NCI-H187 treated with DMSO at 0.1 percent for 48 hours (cell line): ENCODE measurements at places on chromosomes 12 and 14.

- DNase-seq = no peak
Observed at GRCh38 chr12:77814386-77814785, 16.3 kb upstream of the NAV3 start.

DNA sequence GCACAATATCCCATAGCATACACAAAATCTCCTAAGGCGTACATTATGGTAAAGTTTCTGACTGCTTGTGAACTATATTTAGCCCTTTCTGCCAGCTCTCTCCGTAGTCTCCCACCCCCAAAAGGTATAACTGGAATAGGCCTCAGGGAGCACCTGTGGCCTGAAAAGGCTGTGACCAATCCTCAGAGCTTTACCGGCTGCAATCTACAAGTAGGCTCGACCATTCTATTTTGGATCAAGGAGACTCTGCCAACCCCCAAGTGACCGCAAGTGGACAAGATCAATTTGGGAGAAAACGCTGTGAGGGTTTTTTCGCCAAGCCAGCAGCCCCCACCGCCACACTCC, 1.2 kb downstream of the PPTC7 start:
- no peak for DNase-seq

DNA sequence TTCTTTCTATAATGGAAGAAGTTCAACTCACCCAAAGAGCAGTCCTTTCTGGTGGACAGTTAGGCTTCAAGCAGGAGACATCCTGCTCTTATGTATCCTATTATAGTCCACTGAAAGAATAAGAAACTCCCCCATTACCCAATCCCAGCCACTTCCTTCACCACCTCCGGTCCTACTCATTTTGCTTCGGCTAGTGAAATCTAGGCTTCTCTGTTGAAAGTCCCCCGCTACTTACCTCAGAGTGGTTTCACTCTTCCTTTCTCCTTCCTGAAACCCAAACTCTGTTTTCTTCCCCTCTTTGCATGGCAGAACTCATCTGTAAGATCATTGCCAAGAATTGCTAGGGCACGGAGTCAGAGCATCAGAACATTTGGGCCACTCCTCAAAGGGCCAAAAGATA, at the start of gene GPR84:
Gene GPR84 (minus strand): TSS at position 74 of the 400 bp plus-strand sequence. CDS start 635 bp downstream, outside the sequence.
- no peak for DNase-seq

GRCh38 chr14:74195623-74196022, 43.6 kb upstream of the VSX2 start:
- DNase-seq = no peak

- DNase-seq = no peak
Observed at GRCh38 chr12:68158432-68158831, 1.1 kb downstream of the IFNG start.

DNA sequence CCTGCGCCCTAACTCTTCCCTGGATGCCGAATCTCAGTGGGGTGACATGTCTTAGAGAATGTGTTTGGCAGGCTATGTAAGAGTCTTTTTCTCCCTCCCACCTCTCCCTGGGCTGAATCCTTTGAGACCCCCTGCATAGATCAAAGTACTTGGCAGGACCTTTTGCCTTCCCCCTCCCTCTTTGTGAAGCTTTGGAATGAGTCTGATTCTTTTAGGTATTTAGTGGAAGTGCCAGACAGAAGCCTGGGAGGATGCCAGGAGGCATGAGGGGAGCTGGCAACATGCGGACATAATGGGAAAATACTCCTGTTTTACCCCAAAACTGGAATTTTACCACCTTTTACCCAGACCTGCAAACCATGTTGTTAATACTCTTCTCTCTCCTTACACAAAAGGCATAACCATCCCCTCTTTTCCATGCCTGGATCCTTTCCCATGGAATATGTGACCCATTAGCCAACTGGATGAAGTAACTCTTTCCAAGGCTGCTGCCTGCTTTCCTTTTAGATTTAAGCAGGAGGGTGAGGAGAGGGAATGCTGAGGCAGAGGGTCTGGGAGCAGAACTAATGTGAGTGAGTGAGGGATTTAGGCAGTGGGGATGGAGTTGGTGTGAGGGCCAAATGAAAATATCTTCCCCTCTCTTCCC, 41.7 kb downstream of the TTLL5 start:
- DNase-seq = no peak

- DNase-seq = no peak
Observed at GRCh38 chr12:130655010-130655409, 61.1 kb downstream of the RIMBP2 start.

DNA sequence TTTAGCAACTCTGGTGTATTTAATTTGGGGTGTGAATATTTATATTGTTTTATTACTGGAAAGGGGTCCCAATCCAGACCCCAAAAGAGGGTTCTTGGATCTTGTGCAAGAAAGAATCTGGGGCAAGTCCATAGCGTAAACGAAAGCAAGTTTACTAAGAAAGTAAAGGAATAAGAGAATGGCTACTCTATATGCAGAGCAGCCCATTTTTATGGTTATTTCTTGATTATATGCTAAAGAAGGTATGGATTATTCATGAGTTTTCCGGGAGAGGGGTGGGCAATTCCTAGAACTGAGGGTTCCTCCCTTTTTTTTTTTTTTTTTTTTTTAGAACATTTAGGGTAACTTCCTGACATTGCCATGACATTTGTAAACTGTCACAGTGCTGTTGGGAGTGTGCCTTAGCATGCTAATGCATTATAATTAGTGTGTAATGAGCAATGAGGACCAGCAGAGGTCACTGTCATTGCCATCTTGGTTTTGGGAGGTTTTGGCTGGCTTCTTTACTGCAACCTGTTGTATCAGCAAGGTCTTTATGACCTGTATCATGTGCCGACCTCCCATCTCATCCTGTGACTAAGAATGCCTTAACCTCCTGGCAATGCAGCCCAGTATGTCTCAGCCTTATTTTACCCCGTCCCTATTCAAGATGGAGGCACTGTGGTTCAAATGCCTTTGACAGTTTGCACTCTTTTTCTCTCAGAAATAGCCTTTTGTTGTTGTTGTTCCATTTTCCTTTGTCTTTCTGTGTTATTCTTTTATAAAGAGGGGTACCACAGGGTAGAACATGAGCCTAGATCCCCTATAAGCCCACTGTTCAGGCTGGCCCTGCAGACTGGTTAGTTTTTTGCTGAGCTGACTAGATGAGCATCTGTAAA, 75.5 kb upstream of the DCD start:
- DNase-seq = no peak

- DNase-seq = no peak
Observed at GRCh38 chr12:79927772-79928474, 7.0 kb downstream of the PPP1R12A start.

DNA sequence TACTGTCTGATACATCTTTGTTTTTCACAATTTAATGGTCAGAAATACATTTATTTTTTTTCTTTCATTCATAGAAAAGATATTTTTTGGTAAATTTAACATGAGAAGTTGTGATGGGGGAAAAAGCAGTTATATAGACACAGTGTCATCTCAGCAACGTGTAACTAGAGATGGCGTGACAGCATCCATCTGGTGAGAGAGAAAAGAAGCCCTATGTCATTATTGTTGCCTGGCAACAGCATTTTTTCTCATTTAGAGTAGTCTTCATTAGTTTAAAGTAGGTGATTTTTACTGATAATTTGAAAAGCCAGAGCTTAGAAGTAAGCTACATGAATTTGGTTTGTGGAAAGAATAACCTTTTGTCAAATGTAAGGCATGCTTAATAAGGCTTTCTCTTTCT, 128.6 kb downstream of the ACSS3 start:
- no peak for DNase-seq

DNA sequence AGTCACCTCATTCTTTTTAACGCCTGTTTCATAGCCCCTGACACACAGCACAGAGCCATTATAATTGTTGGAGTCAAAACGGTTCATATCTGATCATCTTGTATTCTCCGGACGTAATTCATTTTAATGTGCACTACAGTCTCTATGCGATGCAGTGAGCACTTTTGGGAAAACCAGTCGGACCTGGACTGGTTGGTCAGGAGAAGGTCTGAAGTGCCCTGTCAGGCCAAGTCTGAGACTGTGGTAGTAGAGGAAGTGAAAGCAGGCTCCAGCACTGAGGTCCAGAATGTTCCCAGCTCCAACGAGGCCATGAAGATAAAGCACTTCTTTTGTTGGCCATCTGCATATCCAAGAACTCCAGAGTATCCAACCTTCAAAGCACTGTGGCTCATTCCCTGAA, 117.1 kb upstream of the NCOR2 start:
- no peak for DNase-seq

DNA sequence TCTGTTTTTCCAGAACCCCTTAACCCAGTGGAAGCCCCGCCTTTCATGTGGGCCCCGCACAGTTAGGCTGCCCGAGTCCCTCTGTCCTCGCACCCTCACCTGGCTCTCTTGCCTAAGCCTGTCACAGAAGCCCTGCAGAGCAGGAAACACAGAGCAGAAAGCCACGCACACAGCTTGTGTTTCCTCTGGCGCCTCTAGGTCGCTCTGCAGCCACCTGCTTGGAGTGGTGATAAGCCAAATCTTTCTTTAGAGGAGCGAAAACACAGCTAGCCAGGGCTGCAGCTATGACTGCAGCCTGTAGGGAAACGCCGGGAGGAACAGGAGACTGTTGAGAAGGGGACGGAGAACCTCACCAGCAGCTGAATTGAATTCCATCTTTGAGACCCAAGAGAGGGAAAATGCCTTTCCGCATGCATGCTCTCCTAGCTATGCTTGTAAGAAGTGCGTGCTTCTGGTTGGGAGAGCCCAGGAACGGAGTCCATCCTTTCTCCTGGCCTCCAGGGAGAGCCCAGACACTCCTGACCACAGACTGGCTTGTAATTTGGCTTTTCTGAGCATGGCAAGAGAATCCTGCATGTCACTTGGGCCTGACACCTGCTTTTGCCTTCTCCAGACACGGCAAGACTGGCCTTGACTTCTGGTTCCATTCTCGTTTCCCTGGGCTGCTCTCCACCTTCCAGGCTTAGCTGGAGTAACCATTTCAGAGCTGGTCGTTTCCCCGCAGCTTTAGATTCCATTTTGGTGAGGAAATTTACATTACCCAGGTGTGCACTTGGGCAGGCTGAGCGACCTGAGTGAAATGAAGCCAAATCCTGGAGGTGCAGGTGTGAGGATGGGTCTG, 301.6 kb downstream of the CACNA1C start:
- DNase-seq = no peak

DNA sequence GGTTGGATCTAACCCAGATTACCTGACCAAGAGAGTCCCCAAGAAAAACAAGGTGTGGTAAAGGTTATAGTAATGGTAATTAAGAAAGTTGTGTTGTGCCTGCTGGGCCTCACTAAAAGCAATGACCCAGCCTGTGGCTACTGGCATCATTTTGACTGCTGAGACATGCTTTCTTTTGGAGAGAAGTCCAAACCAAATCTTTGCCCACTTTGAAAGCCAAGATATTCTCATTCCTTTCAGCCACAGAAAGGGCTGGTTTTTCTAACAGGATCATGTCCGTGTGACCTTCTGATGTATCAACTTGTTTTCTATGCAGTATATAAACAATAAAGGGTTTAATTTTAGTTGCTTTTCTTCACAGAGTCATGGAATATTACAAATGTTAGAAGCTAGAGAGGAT, 388.6 kb downstream of the RAD51B start:
- no peak for DNase-seq

DNA sequence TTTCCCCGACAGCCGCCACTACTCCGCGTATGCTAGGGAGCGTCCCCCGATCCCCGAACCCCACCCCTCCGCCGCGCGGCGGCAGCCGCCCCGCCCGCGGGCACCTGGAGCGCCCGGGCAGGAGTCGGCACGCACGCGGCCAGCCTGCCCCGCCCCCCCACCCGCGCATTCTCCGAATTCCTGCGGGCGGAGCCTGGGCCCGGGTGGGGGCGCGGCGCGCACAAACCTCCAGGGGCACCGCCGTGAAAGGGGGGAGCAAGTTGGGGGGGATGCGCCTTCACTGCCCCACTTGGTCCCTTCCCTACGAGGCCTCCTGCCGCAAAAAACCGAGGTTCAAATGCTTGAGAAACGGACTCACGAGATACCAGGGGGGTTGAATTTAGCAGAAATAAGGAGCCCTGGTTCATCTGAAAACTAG, 1.7 kb downstream of the AJUBA start:
- no peak for DNase-seq

DNA sequence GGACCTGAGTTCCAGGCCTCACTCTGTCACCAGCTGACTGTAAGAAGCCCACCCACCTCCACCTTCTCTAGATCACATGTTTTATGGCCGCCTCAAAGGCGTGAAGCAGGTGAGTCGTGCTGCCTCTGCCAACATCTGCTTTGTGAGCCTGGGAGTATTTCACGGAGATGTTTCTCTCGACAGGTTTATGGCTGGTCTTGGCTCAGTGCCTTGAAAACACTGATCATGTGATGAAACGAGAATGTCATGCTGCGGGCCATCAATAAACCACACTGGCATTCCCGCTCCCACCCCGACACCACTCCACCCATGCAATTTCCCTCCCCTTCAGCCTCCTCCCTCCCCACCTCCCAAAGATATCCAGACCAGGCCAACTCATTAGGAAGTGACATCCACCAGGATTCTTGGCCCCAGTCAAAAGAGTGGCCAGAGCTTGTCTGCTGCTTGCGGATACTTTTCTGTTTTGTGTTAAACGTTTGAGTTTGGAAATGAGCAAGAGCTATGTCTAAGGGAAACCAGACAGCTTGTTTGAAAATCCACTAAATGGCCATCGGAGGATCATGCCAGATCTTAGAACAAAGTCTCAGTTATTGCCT, 53.8 kb upstream of the NTF3 start:
- DNase-seq = peak; percentile 72

GRCh38 chr14:58898655-58899316, 261.0 kb downstream of the DACT1 start:
- no peak for DNase-seq

- no peak for DNase-seq
Observed at GRCh38 chr12:34393086-34393820, 371.0 kb downstream of the ALG10 start.

DNA sequence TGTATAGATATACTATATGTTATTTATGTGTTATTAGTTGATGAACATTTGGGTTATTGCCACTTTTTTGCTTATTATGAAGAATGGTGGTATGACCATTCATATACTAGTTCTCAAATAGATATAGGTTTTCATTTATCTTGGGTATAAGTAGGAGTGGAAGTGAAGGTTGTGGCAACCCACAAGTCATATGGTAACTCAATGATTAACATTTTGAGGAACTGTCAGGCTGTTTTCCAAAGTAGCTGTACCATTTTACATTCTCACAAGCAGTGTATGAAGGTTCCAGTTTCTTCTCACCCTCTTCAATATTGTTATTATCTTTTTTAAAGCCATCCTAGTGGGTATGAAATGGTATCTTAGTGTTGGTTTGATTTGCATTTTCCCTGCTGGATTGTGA, 19.0 kb upstream of the MSRB3 start:
- no peak for DNase-seq

GRCh38 chr14:85090681-85091080, 439.3 kb upstream of the FLRT2 start:
- DNase-seq = no peak

GRCh38 chr12:130117233-130117632, 45.0 kb upstream of the FZD10 start:
- no peak for DNase-seq

DNA sequence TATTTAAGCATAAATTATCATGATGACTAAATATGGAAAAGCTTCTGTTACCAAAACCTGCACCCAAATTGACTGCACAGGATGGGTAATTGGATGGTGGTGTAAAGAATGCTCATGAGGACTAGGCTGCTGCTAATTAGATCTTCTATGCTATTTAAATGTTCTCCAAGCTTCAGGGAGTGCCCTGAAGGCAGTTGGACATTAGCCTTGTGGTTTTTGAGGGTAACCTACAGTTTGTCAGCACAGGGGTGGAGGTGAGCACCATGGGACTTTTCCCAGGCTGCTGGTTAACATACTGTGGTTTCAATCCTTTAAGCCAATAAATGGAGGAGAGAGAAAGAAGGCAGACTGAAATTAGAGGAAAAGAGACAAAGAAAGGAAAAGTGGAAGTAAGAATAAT, 145.0 kb downstream of the WIF1 start:
- DNase-seq = no peak

GRCh38 chr14:100150932-100151587, 8.4 kb downstream of the DEGS2 start:
- no peak for DNase-seq

- DNase-seq = no peak
Observed at GRCh38 chr12:103881261-103881660, 40.2 kb upstream of the NT5DC3 start.
